Activated CD4-positive, alpha-beta T cell treated with anti-CD3 and anti-CD28 coated beads for 36 hours (primary cell): ENCODE measurements at places on chromosomes 1 and 21.

DNA sequence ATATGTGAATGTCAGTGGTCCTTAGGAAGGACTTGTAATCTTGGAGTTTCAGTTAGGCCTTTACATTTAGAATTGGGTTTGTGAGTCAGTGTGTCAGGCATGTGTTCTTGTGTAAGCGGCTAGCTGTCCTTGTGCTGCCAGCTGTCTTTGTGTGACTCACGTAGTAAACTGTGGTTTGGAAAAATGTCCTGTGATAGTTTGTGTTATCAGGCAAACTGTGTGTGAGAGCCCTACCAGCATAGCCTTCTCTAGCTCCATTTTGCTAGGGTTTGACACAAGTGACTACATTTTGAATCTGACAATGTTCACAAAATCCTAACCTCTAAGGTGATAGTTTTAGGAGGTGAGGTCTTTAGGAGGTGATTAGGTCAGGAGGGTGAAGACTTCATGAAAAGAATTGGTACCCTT lies 6.9 kb upstream of the SLC35D1 start:
- no peak for DNase-seq
- no peak overlapping the region for H3K4me3 ChIP-seq
- H3K27me3 ChIP-seq = peaks cover 7% of the 10 kb centered on the region
- no peaks in the 10 kb centered on the region for H3K4me1 ChIP-seq

GRCh38 chr1:213779228-213779627 lies 208.5 kb upstream of the PROX1 start:
- no peaks in the 10 kb centered on the region for H3K36me3 ChIP-seq
- H3K27ac ChIP-seq = no peak overlapping the region
- DNase-seq = no peak
- H3K4me1 ChIP-seq = peaks cover 14% of the 10 kb centered on the region
- peaks cover 12% of the 10 kb centered on the region for H3K27me3 ChIP-seq

- no peaks in the 10 kb centered on the region for H3K4me1 ChIP-seq
- H3K27me3 ChIP-seq = peaks cover 14% of the 10 kb centered on the region
- H3K36me3 ChIP-seq = no peaks in the 10 kb centered on the region
- no peak for DNase-seq
- H3K4me3 ChIP-seq = no peak overlapping the region
These were observed 60.7 kb upstream of the COG2 start for GRCh38 chr1:230581446-230582079.

GRCh38 chr1:2255420-2256369 lies 27.6 kb downstream of the SKI start:
- peak; percentile 87 for DNase-seq
- no peak overlapping the region for H3K27ac ChIP-seq
- H3K36me3 ChIP-seq = peaks cover 20% of the 10 kb centered on the region
- no peak overlapping the region for H3K4me3 ChIP-seq
- peaks cover 54% of the 10 kb centered on the region for H3K4me1 ChIP-seq
- H3K27me3 ChIP-seq = no peaks in the 10 kb centered on the region

DNA sequence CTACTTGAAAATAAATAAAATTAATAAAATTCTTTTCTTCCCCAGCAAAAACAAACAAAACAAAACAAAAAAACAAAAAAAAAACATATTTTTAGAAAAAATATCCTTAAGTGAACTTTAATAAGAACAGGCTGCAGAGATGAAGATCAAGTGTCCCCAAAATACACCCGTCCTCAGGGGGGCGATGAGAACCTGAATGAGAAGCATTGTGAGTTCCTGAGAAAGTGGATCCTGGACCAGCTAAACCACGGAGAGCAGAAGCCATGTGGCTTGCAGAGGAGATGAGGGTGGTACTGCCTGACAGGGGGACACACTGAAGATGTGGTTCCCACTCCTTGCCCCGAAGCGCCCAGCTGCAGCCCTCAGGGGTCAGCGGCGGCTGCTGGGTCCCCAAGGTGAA lies 89.3 kb downstream of the ITPKB start:
- peaks cover 30% of the 10 kb centered on the region for H3K36me3 ChIP-seq
- peak overlapping the region; percentile 52 for H3K27ac ChIP-seq
- peaks cover 48% of the 10 kb centered on the region for H3K4me1 ChIP-seq
- no peaks in the 10 kb centered on the region for H3K27me3 ChIP-seq
- no peak overlapping the region for H3K4me3 ChIP-seq

- peak overlapping the region; percentile 99 for H3K27ac ChIP-seq
- peak; percentile 40 for DNase-seq
- H3K4me3 ChIP-seq = peak overlapping the region; percentile 99
- H3K27me3 ChIP-seq = no peaks in the 10 kb centered on the region
- peaks cover 29% of the 10 kb centered on the region for H3K36me3 ChIP-seq
These were observed 2.0 kb downstream of the KCNA3 start for GRCh38 chr1:110672753-110673108.

GRCh38 chr21:43703035-43703880 lies 15.7 kb upstream of the PDXK start:
- no peak overlapping the region for H3K4me3 ChIP-seq
- DNase-seq = peak; percentile 58

GRCh38 chr1:933603-933940 lies 9.8 kb downstream of the SAMD11 start:
- no peak overlapping the region for H3K27ac ChIP-seq
- no peak overlapping the region for H3K4me3 ChIP-seq
- H3K27me3 ChIP-seq = peaks cover 22% of the 10 kb centered on the region
- H3K36me3 ChIP-seq = no peaks in the 10 kb centered on the region
- DNase-seq = no peak

GRCh38 chr1:3064296-3064850 lies 4.6 kb upstream of the PRDM16 start:
- no peaks in the 10 kb centered on the region for H3K36me3 ChIP-seq
- no peak overlapping the region for H3K4me3 ChIP-seq
- no peak overlapping the region for H3K27ac ChIP-seq
- H3K4me1 ChIP-seq = peaks cover 2% of the 10 kb centered on the region
- peaks cover 4% of the 10 kb centered on the region for H3K27me3 ChIP-seq

GRCh38 chr1:102970496-102971078 lies 137.7 kb downstream of the COL11A1 start:
- DNase-seq = peak; percentile 15
- no peaks in the 10 kb centered on the region for H3K36me3 ChIP-seq
- H3K4me1 ChIP-seq = no peaks in the 10 kb centered on the region
- H3K27ac ChIP-seq = no peak overlapping the region
- no peaks in the 10 kb centered on the region for H3K27me3 ChIP-seq

- peaks cover 38% of the 10 kb centered on the region for H3K36me3 ChIP-seq
- H3K27ac ChIP-seq = peak overlapping the region; percentile 81
- H3K27me3 ChIP-seq = no peaks in the 10 kb centered on the region
- DNase-seq = no peak
- no peak overlapping the region for H3K4me3 ChIP-seq
- peaks cover 95% of the 10 kb centered on the region for H3K4me1 ChIP-seq
These were observed 42.0 kb downstream of the CDC14A start for GRCh38 chr1:100394285-100394684.

- H3K4me1 ChIP-seq = no peaks in the 10 kb centered on the region
- no peak for DNase-seq
- peaks cover 3% of the 10 kb centered on the region for H3K27me3 ChIP-seq
These were observed 202.0 kb downstream of the PBX1 start for GRCh38 chr1:164761009-164761408.

- H3K27me3 ChIP-seq = no peaks in the 10 kb centered on the region
- no peak overlapping the region for H3K27ac ChIP-seq
- no peak for DNase-seq
- H3K4me1 ChIP-seq = peaks cover 26% of the 10 kb centered on the region
- no peaks in the 10 kb centered on the region for H3K36me3 ChIP-seq
- no peak overlapping the region for H3K4me3 ChIP-seq
These were observed 11.3 kb downstream of the HJV start for GRCh38 chr1:146010126-146010738.

GRCh38 chr1:79388694-79389361 lies 382.3 kb upstream of the ADGRL4 start:
- no peaks in the 10 kb centered on the region for H3K4me1 ChIP-seq
- H3K27ac ChIP-seq = no peak overlapping the region
- H3K36me3 ChIP-seq = no peaks in the 10 kb centered on the region
- H3K4me3 ChIP-seq = no peak overlapping the region
- no peaks in the 10 kb centered on the region for H3K27me3 ChIP-seq

DNA sequence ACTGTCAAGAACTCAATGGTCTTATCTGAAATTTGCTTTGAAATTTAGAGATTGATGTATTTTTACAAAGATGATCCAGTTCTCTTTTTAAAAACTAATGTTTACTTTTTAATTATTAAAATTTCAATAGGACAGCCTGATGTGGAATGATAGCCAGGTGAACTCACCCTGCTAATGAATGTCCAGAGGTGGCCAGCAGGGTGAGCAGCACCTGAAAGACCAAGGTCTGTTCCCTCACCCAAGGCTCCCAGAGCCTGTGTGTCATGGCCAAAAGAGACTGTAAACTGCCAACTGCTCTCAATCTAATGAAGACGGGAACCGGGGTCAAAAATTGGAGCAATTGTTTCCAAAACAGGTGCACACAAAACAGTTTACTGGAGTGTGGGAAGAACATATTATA lies 340.4 kb downstream of the DISC1 start:
- no peak overlapping the region for H3K4me3 ChIP-seq
- no peaks in the 10 kb centered on the region for H3K27me3 ChIP-seq
- no peak for DNase-seq

GRCh38 chr21:30943920-30944319 lies 62.5 kb upstream of the KRTAP11-1 start:
- H3K4me1 ChIP-seq = no peaks in the 10 kb centered on the region
- H3K4me3 ChIP-seq = no peak overlapping the region
- H3K27me3 ChIP-seq = peaks cover 2% of the 10 kb centered on the region
- H3K36me3 ChIP-seq = no peaks in the 10 kb centered on the region

DNA sequence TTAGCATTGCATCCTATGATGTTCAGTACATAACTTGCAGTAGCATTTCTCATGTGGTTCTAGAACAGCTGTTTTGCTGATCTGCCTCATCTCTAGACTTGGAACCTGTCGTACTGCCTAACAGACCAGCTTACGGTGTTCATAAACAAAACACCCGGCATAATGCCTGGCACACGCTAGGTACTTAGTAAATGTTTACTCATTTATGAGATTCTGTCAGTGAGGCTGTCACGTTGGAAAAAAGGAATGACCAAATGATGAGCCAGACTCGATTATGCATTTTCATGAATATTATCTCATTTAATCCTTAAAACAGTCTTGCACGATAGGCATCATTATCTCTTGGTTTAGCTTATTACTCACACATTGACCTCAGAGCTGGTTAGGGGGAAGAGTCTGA lies 46.4 kb downstream of the CACHD1 start:
- no peaks in the 10 kb centered on the region for H3K27me3 ChIP-seq
- H3K36me3 ChIP-seq = no peaks in the 10 kb centered on the region
- H3K4me3 ChIP-seq = no peak overlapping the region
- DNase-seq = no peak
- no peak overlapping the region for H3K27ac ChIP-seq

- H3K4me3 ChIP-seq = no peak overlapping the region
- DNase-seq = no peak
- H3K36me3 ChIP-seq = peaks cover 2% of the 10 kb centered on the region
- H3K27me3 ChIP-seq = peaks cover 2% of the 10 kb centered on the region
These were observed 6.1 kb upstream of the RABGAP1L start for GRCh38 chr1:174153085-174153824.

DNA sequence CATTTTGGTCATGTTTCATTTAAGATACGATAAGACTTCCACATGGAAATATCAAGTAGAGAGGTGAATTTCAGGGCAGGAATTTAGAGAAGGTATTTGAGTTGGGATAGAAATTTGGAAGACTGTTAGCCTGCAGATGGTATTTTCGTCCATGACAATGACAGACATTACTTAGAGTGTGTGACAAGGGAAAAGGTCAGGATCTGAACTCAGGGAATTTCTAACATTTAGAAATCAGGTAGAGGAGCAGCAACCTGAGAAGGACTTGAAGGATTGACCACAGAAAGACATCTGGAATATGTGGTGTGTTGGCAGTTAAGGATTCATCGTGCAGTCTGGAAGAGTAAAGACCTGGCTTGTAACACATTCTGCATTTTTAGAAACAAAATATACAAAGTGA lies 57.9 kb downstream of the RABGAP1L start:
- DNase-seq = no peak
- H3K4me1 ChIP-seq = peaks cover 9% of the 10 kb centered on the region
- H3K27ac ChIP-seq = no peak overlapping the region
- H3K36me3 ChIP-seq = peaks cover 13% of the 10 kb centered on the region
- no peak overlapping the region for H3K4me3 ChIP-seq
- H3K27me3 ChIP-seq = no peaks in the 10 kb centered on the region

DNA sequence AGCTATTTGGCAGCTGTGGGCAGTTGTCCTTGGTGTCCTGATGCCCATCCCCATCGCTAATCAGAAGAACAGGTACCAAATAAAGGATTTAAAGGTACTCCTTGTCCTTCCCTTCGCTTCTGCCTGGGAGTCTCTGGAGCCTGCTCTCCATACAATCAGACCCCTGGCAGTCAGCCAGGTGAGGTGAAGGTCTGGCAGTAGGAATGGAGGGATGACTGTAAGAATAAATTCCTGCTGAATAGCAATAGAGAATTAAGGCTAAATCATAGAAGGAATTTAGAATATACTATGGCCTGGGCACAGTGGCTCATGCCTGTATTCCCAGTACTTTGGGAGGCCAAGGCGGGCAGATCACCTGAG lies 9.2 kb downstream of the THBS3 start:
- no peak for DNase-seq
- H3K4me1 ChIP-seq = peaks cover 16% of the 10 kb centered on the region
- no peak overlapping the region for H3K4me3 ChIP-seq
- H3K36me3 ChIP-seq = peaks cover 9% of the 10 kb centered on the region

GRCh38 chr1:154982341-154982740 lies 803 bp upstream of the FLAD1 start:
- no peak for DNase-seq
- H3K4me3 ChIP-seq = no peak overlapping the region
- no peaks in the 10 kb centered on the region for H3K27me3 ChIP-seq
- H3K4me1 ChIP-seq = peaks cover 23% of the 10 kb centered on the region

DNA sequence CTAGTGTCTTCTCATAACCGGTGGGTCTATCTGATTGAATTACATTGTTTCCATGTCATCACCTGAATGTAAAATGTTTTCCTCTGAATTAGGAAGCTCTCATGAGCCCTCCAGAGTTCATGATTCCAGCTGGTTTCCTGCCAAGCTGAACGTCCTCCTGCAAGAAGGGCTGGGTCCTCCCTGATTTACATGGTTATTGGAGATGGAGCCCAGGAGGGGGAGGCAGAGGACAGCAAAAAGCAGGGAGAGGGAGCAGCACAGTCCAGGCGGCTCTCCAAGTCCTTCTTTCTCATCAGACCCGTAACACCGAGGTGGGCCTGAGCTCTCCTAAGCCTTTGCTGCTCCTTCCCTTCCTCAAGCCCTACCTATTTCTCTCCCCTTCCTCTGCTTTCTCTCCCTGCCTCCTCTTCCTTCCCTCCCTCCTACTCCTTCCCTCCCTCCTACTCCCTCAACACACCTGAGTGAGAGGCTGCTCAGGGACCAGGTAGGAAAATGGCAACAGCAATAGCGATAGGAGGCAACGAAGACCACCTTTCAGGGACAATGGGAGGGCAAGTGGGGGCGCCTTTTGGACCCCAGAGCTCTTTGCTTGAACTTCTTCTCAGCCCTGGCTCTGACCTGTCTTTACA lies 265.9 kb downstream of the PRDM2 start:
- no peaks in the 10 kb centered on the region for H3K4me1 ChIP-seq
- H3K4me3 ChIP-seq = no peak overlapping the region
